ENCODE measurements at places on chromosomes 6 and 20.

DNA sequence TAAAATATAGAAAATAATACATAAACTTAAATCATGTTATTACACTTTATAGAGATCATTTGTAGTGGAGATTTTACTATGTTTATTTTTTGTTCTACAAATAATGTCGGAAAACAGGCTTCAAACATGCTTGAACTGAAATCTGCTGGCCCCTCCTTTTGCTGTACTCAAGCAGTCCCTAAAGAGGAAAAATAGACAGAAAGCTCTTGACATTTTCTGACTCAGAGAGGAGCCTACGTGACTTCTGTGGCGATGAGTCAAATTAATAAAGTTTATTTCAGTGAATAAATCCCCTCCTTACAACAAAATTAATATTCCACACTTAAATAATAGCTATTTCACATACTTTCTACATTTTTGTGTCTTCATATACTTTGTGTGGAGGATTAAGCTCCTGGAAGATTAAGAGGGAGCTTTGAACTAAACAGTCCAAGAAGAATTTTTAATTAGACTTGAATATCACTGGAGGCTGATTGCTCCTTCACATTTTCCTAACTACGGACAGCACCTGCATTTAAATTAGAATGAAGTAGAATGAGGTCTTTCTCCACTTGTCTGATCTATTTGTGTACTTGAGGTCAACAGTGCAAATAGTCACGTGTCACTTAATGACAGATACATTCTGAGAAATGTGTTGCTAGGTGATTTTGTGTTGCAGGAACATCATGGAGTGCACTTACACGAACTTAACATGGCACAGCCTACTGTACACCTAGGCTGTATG, 1.7 kb upstream of the TREM1 start:
- DNase-seq = no peak

DNA sequence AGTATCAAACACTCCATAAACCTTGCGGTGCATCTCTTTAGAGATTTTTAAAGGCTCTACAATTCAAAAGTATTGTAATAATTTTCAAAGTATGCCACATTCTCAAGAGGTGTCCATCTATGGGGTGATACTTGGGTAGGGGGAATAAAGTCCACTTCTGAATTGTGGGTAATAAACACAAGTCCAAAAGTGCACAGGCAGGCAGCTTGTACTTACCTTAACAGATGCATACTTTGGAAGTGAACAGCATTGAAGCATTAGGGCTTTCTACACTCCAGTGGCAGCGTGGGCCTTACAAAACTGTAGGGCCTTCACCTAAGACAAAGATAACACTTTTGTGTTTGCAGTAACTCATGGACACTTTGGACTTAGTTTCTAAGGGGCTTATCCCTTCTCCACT, 58.6 kb downstream of the AIG1 start:
- DNase-seq = no peak

- DNase-seq = no peak
Measured at GRCh38 chr6:30260036-30260504, 46.9 kb upstream of the TRIM26 start.

DNA sequence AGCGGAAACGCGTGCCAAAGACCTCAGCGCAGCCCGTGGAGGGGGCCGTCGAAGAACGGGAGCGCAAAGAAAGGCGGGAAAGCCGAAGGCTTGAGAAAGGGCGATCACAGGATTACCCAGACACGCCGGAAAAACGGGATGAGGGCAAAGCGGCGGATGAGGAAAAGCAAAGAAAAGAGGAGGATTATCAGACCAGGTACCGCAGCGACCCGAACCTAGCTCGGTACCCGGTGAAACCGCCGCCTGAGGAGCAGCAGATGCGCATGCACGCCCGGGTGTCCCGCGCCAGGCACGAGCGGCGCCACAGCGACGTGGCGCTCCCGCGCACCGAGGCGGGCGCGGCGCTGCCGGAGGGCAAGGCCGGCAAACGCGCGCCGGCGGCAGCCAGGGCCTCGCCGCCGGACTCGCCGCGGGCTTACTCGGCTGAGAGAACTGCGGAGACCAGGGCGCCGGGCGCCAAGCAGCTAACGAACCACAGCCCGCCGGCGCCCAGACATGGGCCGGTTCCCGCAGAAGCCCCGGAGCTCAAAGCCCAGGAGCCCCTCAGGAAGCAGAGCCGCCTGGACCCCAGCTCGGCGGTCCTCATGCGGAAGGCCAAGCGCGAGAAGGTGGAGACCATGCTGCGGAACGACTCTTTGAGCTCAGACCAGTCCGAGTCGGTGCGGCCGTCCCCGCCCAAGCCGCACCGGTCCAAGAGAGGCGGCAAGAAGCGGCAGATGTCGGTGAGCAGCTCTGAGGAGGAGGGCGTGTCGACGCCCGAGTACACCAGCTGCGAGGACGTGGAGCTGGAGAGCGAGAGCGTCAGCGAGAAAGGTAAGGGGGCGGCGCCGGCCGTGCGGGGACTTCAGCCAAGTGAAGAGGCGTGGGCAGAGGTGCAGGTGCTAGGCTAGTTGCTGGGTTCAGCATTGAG, 296.2 kb downstream of the RIMS1 start:
- no peak for DNase-seq

GRCh38 chr6:1136415-1136774, 175.5 kb upstream of the FOXQ1 start:
- no peak for DNase-seq

Measured in activated CD8-positive, alpha-beta memory T cell treated with anti-CD3 and anti-CD28 coated beads for 1 hour (primary cell).